Dorsolateral prefrontal cortex (tissue), 122 donors: ENCODE measurements at places on chromosomes 11 and 22.

DNA sequence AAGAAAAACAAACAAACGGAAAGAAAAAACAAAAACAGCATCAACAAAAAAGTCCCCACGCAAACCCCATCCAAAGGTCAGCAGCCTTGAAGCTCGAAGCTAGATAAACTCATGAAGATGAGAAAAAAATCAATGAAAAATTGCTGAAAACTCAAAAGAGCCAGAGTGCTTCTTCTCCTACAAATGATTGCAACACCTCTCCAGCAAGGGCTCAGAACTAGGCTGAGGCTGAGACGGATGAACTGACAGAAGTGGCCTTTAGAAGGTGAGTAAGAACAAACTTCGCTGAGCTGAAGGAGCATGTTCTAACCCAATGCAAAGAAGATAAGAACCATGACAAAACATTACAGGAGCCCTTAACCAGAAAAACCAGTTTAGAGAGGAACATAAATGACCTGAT lies 18.4 kb upstream of the FTH1 start:
- no peak for DNase-seq

- DNase-seq, result no peak
Observed at GRCh38 chr11:19117760-19118097, 761 bp downstream of the ZDHHC13 start.

- DNase-seq, result no peak
Observed at GRCh38 chr22:33882991-33883390, 37.3 kb downstream of the LARGE1 start.

DNA sequence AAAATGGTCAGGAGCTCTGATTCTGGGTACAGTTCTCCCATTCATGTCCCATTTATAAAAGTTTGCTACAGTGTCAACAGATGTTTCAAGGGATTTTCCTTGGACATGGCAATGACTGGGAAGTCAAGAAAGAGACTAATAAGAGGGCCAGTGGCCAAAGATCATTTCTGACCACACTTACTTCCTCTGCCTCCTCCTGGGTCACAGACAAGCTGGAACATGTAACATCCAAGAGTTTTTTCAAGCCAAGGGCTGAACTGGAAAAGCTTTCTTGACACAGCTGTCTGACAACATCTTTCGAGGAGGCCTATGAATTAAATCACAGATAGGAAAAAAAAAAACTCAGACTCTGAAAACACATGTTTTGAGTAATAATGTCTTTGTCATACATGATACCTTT lies 8.7 kb downstream of the COMMD9 start:
- no peak for DNase-seq

DNA sequence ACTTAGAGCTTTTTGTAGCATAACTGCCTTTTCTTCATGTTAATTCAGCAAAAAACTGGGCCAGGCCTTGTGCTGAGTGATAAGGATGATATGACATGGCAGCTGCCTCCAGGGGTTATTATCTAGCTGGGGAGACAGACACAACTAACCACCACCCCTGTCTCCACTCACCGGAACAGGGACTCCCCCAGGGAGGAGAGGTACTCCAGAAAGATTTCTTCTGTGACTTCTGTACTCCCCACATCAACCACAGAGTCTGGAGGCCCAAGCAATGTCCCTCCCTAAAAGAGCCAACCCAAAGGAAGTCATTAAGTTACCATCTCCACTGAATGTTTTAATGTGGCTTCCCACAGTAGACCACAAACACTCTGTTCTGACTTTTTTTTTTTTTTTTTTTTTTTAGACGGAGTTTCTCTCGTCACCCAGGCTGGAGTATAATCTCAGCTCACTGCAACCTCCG lies 14.3 kb upstream of the PMM1 start:
- no peak for DNase-seq

- no peak for DNase-seq
Observed at GRCh38 chr22:48838846-48839730, 988.6 kb downstream of the BRD1 start.

DNA sequence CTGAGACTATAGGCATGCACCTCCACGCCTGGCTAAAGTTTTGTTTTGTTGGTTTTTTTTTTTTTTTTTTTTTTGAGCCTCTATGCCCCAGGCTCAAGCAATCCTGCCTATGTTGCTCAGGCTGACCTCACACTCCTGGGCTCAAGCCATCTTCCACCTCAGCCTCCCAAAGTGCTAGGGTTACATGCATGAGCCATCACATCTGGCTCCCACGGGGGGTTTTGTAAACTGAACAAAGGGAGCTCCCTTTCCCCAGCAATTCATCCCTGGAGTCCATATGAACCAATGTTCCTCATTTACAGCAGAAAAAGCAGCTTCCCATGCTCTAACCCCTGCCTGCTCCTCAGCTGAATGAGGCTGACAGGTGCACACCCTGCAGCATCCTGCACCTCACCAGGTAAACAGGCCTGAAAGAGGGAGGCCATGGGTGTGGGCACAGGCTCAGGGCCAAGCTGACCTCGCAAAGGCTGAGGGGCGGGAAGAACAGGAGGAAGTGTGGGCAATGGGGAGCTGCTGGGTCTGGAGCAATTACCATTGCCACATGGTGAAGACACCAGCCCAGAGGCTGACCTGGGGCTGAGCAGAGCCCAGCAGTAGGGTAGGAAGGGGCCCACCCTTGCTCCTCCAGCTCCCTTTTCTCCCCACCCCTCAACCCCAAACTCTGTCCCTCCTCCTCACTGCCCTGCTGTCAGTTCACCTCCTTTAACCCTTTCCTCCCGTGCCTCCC lies 58.2 kb downstream of the RBX1 start:
- DNase-seq, result no peak

GRCh38 chr11:10694486-10695239 lies 1.1 kb upstream of the IRAG1 start:
- no peak for DNase-seq

DNA sequence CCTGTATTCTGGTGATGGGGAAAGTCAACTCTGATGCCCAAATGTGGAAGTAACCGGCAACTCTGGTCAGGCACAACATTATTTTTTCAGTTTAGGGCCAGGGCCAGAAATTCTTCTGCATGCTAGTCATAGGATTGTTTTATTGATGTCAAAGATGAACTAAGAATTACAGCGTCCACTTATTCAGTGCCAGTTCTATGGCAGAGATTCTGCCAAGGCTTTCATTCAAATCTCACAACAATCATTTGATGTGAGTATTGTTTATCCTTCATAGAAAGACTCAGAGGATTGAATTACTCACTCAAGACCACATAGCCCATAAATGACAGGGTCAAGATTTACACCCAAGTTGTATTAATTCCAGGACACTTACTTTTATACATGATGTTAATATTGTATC lies 87.7 kb downstream of the TMPRSS5 start:
- DNase-seq, result no peak

GRCh38 chr22:37033605-37034430 lies 14.3 kb downstream of the MPST start:
- DNase-seq, result no peak

- DNase-seq, result peak; percentile 49
Observed at GRCh38 chr11:131665344-131665968, 295.0 kb downstream of the NTM start.

- no peak for DNase-seq
Observed at GRCh38 chr11:103927535-103927934, 108.9 kb upstream of the DDI1 start.

DNA sequence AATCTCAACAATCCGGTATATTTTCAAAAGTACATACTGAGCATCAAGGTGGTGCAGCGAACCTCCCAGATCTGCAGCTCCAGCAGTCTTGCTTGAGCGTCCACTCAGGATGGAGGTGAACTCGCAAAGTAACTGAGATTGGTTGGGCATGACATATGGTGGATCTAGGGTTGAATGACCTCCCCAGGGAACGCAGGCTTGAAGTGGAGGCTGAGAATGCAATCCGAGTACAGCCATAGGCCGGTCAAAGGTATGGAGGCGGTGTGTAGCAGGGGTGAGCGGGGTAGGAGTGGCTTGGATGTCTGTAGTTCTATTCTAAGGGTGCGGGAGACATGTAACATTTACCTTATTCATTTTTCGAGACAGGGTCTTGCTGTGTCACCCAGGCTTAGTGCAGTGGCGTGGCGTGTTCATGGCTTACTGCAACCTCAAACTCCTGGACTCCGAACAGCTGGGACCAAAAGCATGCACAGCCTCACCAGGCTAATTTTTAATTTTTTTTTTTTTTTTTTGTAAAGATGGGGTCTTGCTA lies 631 bp upstream of the C22orf39 start:
- DNase-seq, result peak; percentile 35

- DNase-seq, result no peak
Observed at GRCh38 chr11:57100638-57101331, 81.0 kb upstream of the LRRC55 start.

DNA sequence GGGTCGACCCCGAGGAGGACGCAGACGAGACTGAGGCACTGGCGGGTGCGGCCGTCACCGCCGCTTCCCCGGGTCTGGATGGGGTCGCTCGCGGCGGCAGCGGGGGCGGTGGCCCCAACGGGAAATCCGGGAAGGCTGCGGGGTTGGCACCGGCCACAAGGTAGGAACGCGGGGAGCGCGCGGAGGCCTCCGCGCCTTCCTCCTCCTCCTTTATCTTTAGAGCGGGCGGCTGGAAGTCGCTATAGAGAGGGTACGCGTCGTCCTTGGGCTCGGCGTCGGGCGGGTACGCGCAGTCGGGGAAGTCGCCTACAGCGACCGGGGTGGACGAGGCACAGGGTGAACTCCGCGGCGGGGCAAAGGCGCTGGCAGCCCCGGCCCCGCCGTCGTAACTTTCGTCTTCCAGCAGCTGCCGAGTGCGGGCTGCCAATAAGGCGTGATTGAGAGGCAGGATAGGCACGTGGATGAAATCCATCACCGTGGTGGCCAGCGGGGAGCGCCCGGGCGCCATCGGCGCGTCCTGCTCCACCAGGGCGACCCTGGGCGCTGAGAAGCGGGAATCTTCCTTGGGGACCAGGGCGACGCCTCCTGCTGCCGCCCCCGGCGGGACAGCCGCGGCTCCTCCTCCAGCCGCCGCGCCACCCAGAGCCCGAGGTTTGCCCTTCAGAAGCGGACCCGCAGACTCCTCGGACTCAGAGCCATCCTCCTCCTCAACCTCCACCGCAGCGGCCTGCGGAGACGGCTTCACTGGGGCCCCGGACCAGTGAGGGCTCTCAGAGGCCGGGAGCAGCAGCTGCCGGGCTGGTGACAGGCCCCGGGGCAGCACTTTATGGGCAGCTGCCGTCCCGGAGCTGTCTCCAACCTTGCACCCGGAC lies 1.7 kb downstream of the PGR start:
- no peak for DNase-seq
